MV-4-11 (cell line): ENCODE measurements at places on chromosomes 5 and 9.

DNA sequence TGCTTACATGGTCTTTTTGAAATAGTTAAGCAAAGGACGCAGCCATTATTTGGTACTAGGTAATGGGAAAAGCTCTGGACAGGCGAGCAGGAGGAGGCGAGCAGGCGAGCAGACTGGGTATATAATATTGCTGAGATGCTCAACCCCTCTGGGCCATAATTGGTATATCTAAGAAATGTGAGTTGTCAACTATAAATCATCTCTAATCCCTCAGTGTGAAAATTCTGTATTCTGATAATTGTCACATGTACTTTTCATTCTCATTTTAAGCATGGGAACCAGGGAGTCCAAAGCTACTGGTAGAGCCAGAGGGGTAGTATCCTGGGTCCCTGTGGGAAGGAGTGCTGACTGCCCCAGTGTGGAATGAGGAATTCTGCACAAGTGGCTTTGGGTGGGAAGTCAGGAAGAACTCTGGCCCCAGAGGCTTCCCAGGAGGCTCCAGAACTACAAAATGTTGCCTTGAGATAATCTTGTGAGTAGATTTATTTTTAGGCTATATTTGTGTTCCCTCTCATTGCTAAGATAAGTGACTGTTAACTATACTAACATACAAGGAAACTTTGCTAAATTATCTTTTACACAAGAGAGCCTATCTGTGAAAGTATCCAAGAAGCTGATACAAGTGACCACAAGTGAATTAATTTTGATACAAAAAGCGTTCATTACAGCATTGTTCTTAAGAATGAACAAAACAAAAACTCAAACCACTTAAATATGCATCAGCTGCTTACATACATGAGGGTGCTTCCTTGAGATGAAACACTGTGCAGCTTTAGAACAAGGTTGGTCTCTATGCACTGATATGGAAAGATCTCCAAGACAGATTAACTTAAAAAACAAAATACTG lies 70.5 kb upstream of the TNFAIP8 start:
- no peak for DNase-seq

DNA sequence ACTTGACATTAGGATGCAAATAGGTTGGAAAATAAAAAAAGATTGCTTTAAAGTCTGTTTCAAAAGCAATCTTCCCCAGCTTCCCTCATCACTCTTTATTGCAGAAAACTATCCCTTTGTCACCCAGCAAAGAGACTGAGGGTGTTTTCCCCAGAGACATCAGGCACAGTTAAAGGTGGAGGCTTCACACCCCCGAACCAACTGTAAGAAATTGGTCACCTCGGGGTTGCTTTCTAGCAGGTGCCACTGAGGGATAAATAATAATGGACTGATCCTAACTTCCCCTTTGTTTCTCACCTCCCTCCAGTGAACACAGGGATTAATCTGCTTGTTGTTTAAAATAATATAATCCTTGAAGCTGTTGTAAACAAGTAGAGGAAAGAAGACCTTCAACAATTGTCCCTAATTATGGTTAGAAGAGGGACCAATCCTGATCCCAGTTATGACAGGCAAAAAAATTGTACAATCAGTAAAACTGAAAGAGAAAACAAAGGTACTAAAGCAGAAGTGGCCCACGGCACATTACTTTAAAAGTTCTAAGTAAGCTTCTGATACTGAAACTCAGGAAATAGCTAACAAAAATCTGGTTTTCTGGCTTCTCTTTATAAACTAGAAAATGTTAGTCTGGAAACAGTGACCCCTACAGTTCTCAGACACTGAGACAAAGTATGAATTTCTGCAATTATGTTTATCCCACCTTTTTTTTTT lies 6.6 kb upstream of the PCSK1 start:
- DNase-seq, result peak; percentile 62

GRCh38 chr9:127167560-127168326 lies 45.3 kb upstream of the ANGPTL2 start:
- no peak for DNase-seq

GRCh38 chr5:132046880-132047299 lies 13.6 kb upstream of the IL3 start:
- no peak for DNase-seq

- DNase-seq, result no peak
These were observed 151.5 kb downstream of the SEMA6A start for GRCh38 chr5:116423141-116423540.

GRCh38 chr9:19239955-19240354 lies 9.5 kb downstream of the DENND4C start:
- DNase-seq, result no peak

DNA sequence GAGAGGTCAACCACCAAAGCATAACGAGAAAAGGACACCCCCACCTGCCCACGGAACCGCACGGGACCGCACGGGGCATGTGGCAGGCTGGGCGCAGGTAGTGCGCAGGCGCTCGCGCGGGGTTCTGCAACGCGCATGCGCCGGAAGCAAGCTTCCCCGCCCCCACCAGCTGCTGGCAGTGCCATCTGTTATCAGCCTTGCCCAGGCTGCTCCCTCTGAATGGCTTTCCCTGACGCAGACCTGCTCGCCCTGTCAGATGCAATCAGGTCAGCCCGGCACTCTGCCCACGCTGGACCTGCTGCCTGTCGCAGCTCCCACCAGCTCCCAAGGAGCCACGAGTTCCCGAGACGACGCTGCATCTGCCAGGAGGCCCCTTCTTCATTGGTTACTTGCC lies 22.8 kb downstream of the PTCH1 start:
- DNase-seq, result no peak

GRCh38 chr9:103615994-103616393 lies 478.1 kb upstream of the SMC2 start:
- DNase-seq, result no peak

- peak; percentile 39 for DNase-seq
These were observed 1094.9 kb upstream of the C9orf72 start for GRCh38 chr9:28668158-28668557.

GRCh38 chr9:104841601-104842141 lies 77.7 kb downstream of the NIPSNAP3B start:
- DNase-seq, result no peak

DNA sequence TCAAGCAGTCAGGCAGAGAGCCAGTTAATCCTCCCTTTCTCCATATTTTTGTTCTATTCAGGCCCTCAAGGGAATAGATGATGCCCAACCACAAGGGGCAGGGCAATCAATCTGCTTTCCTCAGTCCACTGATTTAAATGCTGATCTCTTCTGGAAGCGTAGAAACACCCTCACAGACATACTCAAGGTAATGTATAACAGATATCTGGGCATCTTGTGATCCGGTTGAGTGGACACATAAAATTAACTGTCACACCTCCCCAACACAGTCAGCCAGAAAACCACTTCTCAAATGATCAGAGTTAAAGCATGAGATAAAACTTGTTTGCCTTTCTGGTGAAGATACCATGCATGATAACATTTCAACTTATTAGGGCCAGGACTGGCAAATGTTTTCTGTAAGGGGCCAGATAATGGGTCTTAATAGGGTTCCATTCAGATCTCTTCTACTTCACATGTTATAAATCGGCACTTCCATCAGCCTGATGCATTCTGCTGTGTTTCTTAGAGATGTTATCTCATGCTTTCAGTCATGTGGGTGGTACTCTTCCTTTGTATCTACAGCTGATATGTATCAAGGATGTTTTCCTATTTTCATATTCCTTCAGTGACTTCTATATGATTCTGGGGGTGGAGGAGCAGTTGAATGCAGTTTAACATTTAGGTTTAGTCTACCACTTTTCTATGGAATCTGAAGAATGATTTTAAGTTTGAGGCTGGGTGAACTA lies 58.9 kb upstream of the CNTLN start:
- DNase-seq, result no peak

DNA sequence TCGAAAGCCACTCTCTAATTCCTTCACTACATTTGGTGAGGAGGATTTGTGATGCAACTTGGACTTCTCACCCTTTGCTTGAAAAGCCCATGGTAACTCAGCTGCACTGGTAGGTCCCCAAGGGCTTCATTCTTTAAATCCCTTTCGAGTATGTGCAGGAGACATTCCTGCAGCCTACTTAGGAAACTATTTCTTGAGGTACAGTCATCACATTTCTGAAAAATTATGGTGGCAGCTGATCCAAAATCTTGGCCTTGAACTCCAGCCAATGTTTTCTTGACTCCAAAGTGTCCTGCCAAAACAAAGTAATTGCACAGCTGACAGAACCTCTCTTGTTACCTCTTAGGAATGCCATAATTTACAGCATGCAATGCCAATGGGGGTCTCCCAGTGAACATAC lies 99.7 kb downstream of the NPR3 start:
- no peak for DNase-seq

DNA sequence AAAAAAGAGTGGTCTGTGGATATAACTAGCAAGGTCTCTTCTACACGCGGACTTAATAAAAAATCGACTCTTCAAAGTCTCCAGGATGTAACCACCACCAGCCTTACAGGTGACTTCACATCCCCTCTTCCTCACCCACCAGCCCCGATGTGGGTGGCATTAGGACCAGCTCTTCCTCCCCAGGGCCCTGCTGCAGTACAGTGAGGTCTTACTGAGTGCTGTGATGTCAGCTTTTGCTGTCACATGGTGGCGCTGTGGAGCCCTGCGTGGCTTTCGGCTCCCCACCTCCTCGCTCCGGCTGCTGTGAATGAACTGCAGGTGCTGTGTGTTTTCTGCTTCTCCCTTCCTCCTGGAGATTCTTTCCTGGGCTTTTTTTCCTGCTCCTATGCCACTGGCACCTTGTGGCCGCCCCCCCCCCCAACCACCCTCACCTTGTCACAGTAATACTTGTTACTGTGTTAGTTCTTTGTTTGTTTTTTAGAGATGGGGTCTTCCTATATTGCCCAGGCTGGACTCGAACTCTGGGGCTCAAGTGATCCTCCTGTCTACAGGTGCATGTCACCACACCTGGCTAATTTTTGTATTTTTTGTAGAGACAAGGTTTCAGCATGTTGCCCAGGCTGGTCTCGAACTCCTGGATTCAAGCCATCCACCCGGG lies 15.8 kb upstream of the RAPGEF1 start:
- peak; percentile 75 for DNase-seq

DNA sequence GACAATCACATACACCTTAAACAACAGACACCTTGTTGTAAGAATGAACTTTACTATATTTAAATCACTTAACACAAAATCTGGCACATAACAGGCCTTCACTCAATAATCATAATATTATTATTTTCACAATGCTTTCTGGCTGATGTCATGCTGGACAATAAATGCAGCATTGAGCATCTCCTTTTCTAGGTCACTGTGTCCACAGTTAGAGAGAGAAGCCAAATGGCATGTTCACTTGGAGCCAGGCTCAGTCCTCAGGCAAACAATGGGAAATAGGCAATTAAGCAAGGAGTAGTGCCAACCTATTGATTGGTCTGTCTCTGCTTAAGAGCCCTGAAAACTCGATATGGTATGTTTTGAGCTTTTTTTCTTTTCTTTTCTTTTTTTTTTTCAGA lies 50.6 kb upstream of the KLF4 start:
- DNase-seq, result no peak

DNA sequence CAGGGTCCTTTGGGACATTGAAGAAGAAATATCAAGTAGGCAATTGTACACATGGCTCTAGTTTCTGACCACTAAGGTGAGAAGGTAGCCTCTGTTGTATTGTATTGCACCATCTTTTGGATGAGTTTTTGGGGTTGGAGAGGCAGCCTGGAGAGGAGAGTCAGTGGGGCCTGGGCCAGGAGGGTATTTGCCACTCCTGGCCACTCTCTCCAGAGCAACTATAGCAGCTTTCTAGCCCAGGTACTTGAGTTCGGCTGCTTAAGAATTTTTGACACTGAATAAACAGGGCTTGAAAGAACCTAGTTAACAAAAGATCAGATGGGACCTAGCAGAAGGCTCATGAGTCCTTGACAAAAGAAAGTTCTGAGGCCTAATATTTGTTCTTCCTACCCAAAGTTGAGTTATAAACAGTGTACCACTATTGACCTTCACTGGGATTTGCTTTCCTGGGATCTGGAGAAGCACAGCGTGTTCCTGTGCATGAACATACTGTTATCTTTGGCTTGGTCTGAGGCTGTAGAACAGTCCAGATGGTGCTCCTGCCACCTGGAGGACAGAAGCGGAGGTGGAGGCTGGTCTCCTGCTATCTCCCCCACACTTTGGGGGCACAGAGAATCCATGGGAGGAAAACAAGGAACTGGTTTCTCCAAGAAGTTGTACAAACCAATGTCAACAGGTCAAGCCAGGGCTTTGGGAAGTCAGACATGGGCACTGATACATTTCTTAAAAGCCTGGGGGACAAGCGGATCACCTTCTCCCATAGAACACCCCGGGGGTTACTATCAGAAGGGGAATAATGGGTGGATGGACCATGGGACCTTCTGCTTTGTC lies 110.4 kb upstream of the LIFR start:
- DNase-seq, result no peak

DNA sequence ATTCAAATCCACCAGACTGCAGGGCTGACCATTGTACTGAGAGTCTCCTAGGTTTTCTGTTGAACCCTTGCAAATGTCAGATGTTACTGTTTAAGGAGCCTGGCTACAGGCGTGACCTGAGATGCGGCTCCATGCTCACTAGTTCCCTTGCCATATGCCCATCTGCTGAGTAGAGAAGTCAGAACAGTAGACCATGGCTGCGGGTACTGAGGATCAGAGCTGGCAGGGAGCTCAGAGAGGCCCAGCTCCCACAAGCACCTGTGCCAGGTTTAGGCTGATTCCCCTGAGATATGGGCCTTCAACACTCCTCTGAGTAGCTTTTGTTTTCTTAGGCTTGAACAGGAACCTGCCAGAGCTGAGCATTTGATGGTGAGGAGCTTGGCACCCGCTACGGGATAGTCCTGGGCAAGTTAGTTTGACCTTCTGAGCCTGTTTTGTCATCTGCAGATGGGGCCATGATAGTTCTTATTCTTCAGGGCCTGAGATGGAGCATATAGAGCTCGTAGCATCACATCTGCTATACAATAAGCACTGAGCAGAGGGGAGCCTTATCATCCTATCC lies 83.7 kb downstream of the BOD1 start:
- DNase-seq, result no peak

DNA sequence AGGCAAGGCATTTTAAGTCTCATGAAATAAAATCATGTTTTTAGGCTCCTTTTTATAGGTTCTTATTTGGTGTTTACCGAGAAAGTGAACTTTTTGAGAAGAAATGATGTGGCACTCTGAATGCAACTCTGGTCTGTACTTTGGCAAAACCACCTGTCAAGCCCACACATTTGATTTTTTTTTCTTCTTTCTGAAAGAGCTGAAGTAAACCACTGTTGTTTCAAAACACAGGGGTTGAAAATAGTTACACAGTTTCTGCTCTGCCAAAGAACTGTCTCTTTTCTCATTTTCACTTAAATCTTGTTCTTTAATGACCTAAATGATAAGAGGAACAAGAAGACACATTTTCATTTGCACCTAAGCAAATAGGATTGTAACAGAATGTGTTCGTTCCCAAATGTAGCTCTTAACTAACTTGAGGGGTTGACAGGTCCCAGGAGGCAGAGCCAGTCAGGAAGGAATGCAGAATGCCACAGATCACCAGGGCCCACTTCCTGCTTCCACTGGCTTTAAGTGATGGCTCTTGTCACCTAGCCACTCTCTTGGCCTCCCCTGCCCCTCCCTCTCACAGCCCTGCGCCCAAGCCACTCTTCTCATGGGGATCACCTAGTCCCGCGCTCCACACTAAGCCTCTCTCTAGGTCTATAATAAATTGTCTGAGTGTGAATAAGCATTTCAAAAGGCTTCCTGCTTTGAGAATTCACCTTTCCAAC lies 47.3 kb downstream of the MED27 start:
- no peak for DNase-seq
